Activated CD4-positive, alpha-beta T cell treated with anti-CD3 and anti-CD28 coated beads for 36 hours (primary cell): ENCODE measurements at places on chromosomes 2 and 18.

- no peak for DNase-seq
Observed at GRCh38 chr18:35513181-35513936, 15.6 kb upstream of the INO80C start.

- DNase-seq = no peak
Observed at GRCh38 chr18:59057969-59058368, 81.7 kb upstream of the SEC11C start.

- no peak for DNase-seq
Observed at GRCh38 chr18:10965119-10965518, 184.2 kb downstream of the PIEZO2 start.

DNA sequence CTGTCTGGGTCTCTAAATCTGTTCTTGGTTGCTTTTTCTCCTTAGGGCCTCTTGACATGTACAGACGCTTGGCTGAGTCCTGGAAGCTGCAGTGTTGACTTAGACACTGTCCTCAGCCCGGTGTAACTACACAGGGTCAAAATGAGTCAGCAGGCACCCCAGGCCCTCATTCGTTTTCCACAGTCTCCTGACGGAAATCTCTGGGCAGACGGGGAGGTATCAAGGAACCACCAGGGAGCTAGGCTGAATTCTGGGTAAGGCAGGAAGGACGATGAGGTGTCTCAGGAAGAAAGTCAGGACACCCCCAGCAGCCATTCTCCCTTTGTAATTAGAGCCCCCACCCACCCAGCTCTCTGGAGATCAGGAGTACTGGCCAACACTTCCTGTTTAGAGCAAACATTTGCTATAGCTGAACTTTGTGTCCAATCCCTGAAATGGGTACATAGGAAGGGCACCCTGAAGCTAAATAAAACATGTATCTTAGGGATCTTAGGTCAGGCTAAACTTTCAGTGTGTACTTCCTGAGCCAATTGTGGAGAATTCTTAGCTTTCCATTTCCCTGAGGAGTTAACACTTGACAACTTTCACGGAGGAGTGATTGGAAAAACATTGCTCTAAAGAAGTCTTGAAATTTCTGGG lies 23.9 kb upstream of the EPAS1 start:
- DNase-seq = no peak

- peak; percentile 18 for DNase-seq
Observed at GRCh38 chr18:21444465-21445212, 155.9 kb downstream of the ESCO1 start.

DNA sequence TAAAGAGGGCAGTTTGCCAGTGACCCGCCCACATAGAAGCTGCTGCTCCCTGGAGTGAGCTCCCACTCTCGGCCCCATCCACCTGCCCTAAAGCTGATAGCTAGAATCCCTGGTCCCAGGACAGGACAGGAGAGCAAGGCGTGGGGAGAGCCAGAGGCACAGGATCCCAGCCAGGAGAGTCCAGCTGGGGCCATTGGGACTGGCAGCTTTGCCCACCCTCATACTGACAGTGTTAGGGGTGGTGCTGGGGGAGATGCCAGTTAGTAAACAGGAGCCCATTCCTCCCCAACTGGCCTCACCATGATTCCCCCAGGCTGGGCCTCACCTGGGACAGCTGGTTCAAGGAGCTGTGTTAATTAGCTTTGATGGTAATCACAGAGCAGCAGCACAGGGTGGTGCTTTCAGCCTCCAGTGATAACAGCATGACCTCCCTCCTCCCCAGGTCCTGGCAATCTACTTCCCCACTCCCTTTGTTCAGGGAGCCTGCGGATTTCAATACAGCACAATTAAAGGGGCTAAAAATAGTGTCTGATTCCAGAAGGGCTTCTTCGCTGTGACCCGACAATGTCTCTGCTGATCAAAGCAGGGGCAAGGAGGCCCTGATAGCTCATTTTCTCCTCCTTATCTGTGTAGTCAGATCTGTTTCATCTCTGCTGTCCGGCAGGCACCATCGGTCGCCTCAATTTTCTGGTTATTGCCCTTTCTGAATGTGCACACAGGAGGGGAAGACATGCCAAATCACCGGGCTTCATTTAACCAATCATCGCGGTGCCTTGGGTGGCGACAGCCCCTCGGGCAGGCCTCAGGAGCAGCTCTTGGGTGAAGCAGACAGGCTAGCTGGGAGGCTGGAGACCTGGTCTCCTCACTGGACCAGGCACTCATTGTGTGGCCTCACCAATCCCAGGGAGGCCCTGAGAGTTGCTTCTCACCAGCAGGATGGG lies 119.9 kb upstream of the TEX51 start:
- DNase-seq = no peak

DNA sequence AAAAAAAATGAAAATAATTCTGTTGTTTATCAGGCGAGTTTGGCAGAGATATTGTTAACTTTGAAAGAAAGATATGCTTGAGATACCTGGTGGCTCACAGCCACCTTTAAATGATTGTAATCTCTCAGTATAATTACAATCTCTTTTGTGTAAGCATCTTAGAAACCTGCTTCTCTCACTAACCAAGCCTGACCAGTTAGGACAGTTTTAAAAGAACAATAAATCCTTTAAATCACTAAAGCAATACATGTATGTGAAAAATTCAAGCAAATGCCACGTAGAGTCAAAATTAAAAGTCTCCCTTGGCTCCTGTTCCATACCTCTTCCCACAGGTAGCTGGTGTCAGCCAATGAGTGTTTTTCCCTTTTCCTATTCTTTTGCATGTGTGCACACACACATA lies 15.7 kb upstream of the SGPP2 start:
- no peak for DNase-seq

DNA sequence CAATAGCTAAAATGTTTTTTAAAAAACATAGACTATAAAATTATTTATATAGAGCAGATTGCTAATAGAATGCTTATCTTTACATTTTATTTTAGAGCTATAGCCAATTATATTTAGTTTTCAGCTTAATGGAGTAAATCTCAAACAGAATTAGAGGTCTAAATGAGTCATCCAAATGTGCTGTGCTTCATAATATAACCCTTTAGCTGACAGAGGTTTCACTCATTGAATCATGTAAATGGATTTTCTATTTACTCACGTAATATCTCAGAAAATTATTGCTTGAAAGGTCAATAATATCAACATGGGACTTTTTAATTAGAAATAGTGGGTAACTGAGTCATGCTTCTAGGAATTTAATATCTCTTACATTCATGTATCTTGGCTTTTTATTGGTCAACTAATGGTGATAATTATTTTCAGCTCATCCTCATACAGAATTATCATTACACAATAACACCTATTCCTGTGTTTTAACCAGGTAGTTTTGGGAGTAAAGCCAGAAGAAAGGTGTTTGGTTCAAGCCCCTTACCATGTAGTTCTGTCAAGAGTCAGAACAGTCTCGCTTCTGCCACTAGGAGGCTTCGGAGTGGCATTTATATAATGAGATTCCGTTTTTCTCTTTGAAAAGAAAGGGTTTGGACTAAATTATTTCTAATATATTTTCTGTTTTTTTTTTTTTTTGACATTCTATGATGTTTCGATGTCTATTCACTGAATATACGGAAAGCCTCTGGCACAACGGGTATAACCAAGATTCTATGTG lies 217.6 kb downstream of the CDH7 start:
- no peak for DNase-seq

DNA sequence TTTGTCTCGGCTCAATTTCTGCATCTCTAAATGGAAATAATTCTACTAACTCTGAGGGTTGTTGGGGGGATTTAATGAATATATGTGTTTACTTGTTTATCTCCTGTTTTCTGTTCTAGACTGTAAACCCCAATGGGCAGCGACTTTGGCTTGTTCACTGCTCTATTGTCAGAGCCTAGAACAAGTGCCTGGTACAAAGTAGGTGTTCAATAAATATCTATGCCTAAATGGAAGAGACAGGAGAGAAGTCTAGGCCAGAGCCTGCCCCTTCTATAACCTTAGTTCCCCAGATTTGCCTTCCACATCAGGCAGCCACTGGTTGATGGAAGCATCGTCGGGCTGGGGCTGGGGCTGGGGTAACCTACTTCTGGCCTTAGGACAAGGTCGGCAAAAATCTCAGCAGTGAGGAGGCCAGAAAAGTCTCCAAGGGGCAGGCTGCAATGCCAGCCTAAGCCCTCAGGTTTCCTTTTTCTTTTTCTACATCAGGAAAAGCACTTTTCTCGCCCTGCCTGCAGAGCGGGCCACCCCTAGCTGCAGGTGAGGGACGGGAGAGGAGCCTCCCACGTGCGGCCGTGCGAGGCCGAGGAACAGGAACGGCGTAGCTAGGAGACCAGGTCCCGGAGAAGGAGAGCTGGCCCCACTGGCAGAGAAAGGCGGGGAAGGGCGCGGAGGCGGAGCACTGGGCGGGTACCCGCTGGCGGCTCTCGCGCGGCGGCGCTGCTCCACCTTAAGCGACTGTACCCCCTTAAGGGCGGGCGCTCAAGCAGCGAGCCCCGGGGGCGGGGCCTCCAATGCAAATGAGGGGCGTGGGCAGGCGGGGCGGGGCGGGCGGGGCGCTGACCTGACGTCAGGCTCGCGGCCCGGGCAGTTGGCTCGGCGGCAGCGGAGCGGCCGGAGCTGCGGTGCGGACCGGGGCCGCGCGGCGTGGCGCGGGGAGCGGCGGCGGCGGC lies at the start of gene CNNM4:
Gene CNNM4, plus strand, starts transcription at position 867 of the 950 bp plus-strand sequence. CDS start 98 bp downstream, outside the sequence.
- peak; percentile 96 for DNase-seq

DNA sequence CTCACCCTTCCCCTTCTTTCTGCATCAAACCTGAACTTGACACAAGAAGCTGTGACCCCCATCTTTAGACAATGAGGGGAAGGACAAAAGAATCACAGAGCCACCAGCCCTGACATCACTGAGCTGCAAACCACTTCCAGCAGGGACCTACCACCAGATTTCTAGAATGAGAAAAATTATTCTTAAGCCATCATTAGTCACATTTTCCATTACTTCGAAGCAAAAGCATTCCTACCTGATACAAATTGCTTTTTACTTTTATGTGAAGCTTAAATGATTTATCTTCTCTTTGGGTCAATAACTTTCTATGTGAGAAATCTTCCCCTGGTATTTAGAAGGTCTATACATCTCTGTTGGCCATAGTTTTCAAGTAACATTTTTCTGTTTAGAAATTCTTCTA lies 134.8 kb downstream of the TCF4 start:
- no peak for DNase-seq

- no peak for DNase-seq
Observed at GRCh38 chr18:61972389-61973264, 79.8 kb upstream of the RNF152 start.

- DNase-seq = no peak
Observed at GRCh38 chr18:7470101-7470500, 97.0 kb upstream of the PTPRM start.

GRCh38 chr2:190469771-190470170 lies 61.6 kb downstream of the MFSD6 start:
- no peak for DNase-seq

DNA sequence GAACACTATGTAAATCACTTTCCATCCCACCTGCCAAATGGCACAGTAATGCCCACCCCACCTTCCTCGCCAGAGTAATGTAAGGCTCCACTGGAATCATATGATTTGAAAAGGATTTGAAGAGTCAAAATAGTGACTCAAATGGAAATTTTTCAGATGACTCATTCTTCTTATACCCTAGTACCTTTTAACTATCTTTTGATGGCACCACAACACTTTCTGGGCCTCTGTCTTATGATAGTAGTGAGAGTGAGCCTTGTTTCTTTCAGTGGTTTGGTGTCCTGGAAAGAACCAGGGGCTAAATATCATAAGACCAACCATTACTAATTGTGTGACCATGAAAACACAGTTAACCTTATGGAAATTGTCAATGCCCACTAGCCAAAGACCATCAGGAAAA lies 235.4 kb upstream of the SLC14A2 start:
- peak; percentile 6 for DNase-seq

- no peak for DNase-seq
Observed at GRCh38 chr2:71275939-71276310, 49.0 kb upstream of the PAIP2B start.

DNA sequence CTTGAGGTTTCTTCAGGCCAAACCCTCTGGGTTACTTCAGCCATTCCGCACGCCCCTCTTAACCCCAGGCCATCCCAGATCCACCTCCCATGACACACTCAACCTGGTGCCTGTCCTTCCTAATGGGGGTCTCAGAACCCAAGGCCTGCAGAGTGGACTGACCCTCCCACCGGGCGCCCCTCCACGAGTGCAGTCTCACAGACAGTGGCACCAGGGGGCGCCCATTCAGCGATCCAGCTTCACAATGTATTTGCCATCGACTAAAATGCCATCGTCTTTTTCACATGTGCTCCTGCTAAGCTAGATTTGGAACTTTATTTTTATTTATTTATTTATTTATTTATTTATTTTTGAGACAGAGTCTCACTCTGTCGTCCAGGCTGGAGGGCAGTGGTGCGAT lies 38.5 kb downstream of the INPP5D start:
- peak; percentile 26 for DNase-seq

GRCh38 chr18:8735274-8735673 lies 29.9 kb downstream of the MTCL1 start:
- no peak for DNase-seq

- no peak for DNase-seq
Observed at GRCh38 chr2:20377741-20378140, 27.1 kb upstream of the PUM2 start.

DNA sequence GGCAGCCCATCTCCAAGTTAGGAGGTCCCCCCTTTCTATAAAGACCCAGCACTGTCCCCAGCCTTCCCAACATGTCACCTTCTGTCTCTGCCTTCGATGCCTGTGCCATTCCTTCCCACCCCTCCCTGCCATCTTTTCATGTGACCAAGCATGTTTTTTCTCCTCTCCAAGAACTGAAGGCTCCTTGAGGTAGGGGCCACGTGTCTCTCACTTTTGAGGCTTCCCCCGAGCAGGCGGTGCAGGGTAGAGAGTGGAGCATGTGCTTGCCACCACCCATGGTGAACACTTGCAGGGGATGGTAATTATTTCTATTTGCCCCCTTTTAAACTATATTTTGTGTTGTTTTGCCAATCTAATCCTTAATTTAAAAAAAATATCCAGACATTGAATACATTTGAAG lies 168.4 kb downstream of the ACKR3 start:
- DNase-seq = no peak

GRCh38 chr2:37394263-37394662 lies 49.8 kb downstream of the QPCT start:
- no peak for DNase-seq

DNA sequence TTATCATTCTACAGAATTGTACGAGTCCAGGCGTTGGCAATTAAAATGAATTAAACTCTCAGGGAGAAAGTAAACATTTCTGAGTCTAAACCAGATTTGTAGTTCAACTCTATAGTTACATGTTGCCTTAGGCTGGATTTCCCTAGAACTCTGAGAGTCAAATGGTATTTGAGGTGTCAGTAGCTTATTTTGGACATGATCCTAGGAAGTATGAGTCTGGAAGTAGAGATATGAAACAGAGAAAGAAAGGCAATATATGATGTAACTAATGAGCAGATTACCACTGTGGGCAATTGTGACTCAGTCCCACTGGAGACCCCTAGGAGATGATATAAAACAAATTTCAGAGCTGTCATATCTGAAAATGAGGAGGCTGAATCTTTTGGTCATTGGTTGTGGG lies 199.1 kb upstream of the UBE2E3 start:
- no peak for DNase-seq

GRCh38 chr2:120539937-120540718 lies 194.2 kb downstream of the INHBB start:
- no peak for DNase-seq

DNA sequence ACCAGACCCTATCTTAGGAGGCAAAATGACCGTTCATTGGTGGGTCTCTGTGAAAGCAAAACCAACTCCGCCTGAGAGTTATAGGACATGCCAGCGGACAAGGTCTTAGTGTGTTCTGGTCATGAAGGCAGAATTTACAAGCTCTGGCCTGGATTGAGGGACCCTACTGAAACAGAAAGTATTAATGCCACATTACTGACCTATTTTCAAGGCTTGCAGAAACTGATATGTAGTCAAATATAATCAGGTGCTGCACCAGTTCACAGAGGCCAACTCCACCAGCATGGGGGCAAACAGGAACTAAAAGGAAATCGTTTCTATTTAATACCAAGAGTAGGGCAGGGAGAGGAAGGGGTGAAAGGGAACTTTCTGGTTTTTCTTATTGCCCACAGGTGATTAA lies 19.7 kb downstream of the TYMS start:
- DNase-seq = no peak
